Iris pigment epithelial cell (primary cell): ENCODE measurements at places on chromosomes 4 and X.
A peak's percentile ranks its signal among the peaks of the same experiment; 100 is the strongest.

DNA sequence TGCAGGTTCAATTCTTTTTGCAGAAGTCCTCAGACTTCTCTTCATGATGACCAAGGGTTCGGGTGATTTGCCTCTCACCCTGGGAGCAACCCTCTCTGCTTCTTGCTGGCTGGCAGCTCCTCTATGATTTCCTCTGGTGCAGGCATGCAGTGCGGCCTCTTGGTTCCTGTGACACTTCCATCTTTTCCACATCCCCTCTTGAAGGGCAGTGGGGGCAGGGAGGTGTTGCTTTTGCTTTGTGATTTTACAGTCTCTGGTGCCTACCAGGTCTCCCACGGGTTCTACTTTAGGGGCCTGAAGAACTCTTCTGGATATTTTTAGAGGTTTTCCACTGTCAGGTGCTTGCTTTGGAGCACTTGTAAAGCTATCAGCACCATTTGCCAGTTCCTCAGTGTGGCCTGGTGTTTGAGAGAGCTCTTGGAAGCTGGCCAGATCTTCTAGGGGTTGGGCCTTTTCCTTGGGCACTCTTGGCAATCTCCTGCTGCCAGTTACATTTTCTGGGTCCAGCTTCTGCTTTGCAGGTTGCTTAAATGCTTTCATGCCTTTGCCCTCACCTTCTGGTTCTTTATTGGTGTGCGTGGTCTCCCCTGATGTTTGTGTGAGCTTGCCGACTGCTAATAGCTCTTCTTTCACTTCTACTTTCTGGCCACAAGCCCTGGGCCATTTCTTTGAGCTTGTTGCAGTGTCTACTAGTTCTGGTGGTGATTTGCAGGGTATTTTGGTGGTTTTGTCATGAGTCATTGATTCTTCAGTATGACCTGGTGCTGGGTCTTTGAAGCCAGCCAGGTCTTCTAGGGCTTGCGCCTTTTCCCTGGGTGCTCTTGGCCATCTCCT, 11.5 kb upstream of the CHST7 start:
- DNase-seq, result no peak

- DNase-seq, result no peak
Measured at GRCh38 chr4:114922592-114922933, 190.9 kb downstream of the NDST4 start.

DNA sequence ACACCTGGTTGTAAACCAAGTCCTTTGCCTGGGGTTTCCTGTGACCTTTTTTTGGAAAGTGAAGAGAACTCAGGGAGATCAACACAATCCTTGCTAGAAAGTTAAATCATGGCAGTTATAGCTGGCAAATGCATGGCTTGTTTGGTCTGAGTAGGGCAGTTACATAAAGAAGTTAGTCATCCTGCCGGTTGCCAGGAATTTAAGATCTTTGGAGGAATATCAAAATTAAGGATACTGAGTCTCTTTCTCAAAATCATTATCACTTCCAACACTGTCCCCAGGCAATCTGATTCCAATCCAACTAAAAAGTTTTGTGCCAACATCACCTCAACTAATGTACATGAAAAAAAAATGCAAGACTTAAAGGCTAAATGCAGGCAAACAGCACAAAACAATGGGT, 40.3 kb downstream of the C4orf54 start:
- no peak for DNase-seq

GRCh38 chrX:24145303-24146186, 4.0 kb upstream of the ZFX start:
- DNase-seq, result peak; percentile 74

GRCh38 chr4:78625073-78625472, 73.5 kb downstream of the ANXA3 start:
- no peak for DNase-seq

GRCh38 chr4:185463541-185463940, 8.0 kb downstream of the CCDC110 start:
- DNase-seq, result no peak

DNA sequence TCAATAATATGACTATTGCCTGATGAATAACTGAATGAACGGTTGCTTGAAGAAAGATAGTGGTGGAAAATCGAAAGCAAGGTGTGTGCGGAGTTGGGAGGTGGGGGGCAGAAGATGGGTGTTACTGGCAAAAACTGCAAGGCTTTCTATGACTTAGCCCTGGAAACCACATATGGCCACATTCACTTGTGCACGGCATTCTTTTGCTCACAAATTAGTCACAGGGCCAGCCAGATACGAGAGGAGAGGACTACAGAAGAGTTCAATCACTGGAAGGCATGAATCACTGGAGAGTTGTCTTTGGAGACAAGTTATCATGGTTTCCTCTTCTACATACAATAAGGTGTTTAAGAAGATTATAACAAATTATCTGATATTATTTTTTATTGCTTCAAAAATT, 626.5 kb upstream of the CPEB2 start:
- peak; percentile 70 for DNase-seq

DNA sequence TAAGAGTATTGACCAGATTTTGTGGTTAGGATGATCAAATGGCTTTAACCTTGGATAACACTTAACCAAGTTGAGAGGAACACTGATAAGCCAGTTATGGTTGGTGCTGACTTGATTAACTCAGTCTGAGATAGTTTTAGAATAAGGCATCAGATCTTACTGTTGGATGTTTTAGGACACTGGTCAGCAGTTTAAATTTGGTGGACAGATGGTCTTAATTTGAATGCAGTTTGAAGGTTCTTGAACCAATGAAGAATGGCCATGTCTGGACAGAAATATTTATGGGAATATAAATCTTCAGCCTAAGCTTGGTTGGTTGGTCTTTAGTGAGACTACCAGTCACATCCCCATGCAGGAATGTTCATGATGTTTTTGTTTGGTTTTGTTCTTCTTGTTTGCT, 2.6 kb upstream of the GIMD1 start:
- DNase-seq, result no peak

GRCh38 chr4:92791871-92792440, 488.2 kb downstream of the GRID2 start:
- no peak for DNase-seq

DNA sequence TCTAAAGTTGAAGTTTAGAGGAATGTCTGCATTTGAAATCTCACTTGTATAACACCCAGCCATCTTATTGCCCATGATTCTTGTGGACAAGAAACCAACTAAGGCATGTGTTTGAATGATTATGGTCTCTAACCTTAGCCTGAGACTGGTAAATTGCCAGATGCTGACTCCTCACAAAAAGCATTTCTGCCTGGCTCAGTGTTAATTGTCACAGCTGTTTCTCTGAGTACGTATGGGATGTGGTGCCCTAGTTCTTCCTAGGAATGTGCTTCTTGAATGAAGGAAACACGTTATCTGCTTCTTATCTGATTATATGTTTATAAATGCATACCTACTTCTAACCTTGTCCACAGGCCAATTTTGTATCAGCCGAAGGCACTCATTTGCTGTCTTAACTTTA, 63.1 kb upstream of the NDP start:
- peak; percentile 81 for DNase-seq

- peak; percentile 70 for DNase-seq
Measured at GRCh38 chrX:131752493-131753198, 208.8 kb downstream of the OR13H1 start.

GRCh38 chr4:174828845-174829701, at the start of gene GLRA3:
GLRA3 (minus strand) TSS chr4:174829247; CDS start chr4:174828811, 436 bp downstream.
- peak; percentile 59 for DNase-seq

DNA sequence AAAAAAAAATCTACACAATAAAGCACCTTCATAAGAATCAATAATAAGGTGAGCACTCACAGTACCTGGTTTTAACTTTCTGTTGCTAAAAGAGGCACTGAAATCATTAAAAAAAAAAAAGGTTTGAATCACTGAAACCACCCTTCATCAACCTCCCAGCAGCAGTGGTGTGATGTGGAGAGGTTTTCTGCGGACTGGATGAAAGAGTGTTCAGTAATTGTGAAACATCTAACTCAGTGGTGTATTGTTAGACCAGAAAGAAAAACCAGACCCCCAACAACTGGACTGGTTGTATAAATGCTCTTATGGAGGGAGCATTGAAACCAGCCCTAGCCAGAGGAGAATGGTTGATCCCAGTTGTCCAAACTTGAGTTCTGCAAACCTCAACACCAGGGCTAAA, 63.2 kb downstream of the SPIN3 start:
- no peak for DNase-seq

DNA sequence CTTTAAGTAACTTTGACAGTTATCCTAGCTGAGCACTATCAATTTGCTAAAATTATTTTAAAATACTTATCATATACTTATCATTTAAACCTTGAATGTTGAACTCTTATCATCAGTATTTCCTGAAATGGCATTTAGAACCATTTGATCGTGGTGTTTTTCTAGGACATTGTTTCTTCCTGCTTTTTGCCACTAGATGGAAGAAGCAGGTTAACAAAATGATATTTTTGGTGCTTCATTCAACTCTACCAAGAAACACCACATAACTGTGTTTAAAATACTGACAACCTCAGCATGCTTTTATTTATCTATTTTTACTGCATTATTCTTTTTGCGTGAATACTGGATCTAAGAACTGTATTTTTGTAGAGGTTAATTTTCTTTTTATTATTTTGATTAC, 44.6 kb downstream of the C4orf33 start:
- DNase-seq, result no peak
